ENCODE measurements at places on chromosomes 1 and 21. TPM values are rescaled to one million over a fixed set of nuclear protein-coding genes. Genes with fewer than 3 reads are reported as not detected.

- DNase-seq, result no peak
These were observed 14.1 kb downstream of the DYRK3 start for GRCh38 chr1:206649261-206649921.

The ITGB2 gene
- total RNA-seq, result 0.43 TPM

- DNase-seq, result peak; percentile 51
These were observed 166.6 kb downstream of the DYRK1A start for GRCh38 chr21:37532868-37533780.

The CD1E gene
- total RNA-seq, result not detected

DNA sequence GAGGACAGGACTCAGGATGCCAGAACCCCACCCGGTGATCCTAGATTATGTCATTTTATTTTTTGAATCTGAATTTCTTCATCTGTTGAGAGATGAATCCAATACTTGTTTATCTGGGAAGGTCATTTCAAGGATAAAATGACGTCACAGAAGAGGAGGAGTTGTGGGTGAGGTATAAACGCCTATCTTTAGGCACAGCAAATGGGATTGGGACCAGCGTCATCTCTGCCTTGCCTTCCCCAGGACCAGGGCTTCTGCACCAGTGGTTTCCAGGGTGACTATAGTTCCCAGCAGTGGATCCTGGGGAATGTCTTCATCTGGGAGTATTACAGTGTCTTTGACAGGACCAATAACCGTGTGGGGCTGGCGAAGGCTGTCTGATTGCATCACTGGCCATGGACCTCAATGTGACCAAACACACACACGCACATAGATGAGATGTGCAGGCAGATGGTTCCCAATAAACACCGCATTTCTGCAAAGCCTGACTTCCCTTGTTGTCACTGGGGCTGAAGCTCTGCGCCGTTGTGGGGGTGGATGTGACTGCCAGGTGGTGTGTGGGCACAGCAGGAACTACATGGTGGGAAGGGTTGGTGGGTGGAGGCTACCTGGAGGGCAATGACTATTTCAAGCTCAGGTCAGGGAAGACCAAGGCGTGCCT, 28.1 kb downstream of the KCNA10 start:
- DNase-seq, result no peak

Measured in fibroblast of villous mesenchyme (primary cell).